ENCODE measurements at places on chromosomes 12 and 14.

- DNase-seq = no peak
These were observed 81.6 kb downstream of the SPRING1 start for GRCh38 chr12:116656306-116656705.

DNA sequence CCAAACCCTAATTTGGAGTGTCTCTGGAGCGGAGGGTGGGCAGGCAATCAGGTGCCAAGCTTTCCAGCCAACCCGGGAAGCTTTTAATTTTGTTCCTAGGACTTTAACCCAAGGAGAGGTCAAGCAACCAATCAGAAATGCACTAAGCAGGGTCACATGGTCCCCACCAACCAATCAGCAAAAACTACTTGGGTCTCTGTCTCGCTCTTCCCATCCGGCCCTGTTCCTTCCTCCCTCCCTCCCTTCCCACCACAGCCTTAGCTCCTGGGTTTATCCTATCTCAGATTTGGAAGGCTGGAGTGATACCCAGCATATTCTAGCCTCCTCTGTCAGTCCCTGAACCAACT, 7.3 kb downstream of the HOXC5 start:
- DNase-seq = no peak

DNA sequence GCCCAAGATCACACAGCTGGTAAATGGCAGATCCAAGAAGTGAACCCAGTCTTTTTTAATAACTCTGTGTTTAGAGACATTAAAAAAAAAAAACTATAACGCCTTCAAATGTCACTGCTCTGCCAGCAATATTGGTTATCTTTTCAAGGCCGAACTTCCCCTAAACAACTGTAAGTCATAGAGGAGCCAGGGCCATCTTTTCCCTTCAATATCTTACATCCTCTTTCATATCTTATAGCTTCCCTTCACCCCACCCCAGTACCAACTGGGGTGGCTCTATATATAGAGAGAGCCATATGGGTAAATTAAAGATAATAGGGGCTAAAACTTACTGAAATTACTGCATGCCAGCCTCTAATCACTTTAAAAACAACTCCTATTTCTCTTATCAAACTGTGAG, 100.2 kb downstream of the STAB2 start:
- no peak for DNase-seq

DNA sequence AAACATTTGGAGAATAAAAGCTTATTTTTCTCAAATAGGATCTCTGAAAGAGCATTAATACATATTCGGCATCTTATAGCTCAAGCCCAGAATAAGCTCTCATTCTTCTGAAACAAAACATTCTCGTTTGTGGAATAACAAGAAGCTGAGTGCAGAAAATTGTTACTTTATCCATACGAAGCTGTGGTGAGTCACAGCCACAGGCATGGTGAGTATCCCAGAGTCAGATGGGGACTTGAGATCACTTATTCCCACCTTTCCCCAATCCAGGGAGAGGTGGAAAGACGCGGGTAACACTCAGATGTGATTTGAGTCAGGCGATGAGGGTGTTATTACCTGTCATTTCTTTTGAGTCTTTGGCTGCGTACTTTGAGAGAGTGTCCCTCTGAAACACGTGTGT, 214.6 kb upstream of the TMEM132C start:
- peak; percentile 30 for DNase-seq

DNA sequence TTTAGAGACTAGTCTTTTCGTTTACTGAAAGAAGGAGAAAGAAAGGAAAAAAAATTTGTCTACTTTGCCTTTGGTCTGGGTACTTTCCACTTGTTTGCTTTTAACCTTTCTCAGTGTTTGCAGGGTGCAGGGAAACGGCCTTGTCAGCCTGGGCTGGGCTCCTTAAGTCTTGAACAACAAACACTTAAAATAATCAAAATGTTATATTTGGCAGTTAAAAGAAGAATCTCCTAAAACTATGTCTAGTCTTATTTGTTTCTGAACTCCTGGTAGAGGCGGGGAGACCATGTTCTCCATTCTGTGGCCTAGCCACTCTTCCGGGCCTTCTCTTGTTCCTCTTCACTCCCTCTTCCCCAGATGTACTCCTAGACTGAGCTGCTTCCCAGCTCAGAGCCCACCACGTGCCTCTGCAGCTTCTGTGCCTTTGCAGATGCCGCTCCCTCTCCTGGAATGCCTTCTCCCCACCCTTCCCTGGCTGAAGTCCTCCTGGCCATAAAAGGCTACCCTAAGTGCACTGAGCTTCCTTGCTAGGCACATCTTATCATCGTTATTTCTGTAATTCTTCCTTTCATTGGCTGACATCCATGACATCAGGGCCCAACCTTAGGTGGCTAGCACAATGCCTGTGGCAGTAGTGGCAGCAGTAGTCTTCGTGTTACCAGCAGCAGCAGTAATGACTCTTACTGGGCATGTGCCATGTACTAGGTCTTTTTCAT, 432.9 kb downstream of the ZFP36L1 start:
- peak; percentile 48 for DNase-seq

- no peak for DNase-seq
These were observed 47.8 kb downstream of the TESPA1 start for GRCh38 chr12:54936736-54937135.

GRCh38 chr12:92574051-92574783, 128.6 kb upstream of the PLEKHG7 start:
- peak; percentile 37 for DNase-seq

- no peak for DNase-seq
These were observed 10.4 kb downstream of the AKAP5 start for GRCh38 chr14:64475585-64476273.

GRCh38 chr12:106867651-106868050, 88.1 kb upstream of the TMEM263 start:
- no peak for DNase-seq

DNA sequence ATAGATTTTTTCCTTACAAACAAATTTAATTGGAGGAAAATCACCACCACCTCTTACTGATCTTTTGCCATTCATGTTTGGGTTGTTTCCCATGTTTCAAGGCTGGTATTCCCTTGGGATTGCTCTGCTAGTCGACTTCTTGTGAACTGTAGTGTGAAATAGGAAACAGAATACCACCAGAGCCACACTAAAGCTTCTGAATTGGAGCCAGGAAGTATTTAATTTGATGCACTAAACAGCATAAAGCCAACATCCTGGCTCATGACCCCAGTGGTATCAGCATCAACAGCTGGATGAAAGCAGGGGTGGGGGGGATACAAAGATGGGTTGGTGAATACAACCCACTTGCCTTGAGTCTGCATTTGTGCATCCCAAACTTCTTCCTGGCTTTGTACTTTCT, 127.5 kb downstream of the TBC1D30 start:
- no peak for DNase-seq

GRCh38 chr14:61493239-61493638, 171.9 kb downstream of the PRKCH start:
- DNase-seq = peak; percentile 89

DNA sequence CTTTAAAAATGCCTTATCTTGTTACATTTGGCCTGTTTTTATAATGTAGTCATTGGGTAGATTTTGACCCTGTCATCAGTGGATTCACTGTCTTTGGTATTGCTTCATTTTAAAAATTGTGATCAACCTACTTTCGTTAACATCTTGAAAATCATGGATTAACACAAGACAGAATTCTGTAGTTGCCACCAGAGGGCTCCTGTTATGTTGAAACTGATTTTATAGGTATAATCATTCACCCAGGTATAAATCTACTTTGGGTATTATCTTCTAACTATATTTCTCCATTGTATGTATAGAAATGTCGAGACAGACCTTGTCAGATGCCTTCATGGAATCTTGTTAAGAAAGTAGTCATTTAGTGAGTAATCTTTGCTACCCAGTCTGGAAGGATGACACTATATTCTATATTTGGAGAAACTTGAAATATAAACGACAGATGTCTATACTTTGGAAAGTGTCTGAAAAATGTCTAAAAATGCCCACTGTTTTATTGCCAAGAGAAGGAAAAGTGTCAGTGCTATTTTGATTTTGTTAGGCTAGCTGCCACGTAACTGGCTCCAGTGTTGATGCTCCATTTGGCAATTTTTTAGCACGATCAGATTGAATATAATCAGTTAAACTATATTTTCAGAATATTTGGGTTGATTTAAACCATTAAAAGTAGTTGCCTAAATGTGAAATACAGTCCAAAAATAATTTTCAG, 129.4 kb downstream of the PELI2 start:
- DNase-seq = peak; percentile 33

DNA sequence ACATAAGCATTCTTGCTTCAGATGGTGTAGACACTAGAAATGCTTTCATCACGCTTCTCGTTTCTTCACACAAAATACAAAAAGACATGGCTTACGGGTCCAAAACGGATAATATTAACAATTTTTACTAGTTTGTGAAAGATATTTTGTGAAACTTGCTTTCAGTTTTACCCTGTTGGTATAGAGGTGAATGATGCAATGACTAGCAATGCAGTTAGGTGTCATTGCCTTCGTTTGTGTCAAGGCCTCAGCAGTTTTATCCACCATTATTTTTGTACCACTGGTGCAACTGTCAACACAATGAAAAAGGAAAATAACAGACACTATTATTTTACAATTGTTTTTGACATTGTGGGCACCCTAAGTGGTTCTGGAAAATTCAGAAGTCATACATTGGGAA, 323.0 kb downstream of the FLRT2 start:
- DNase-seq = no peak

GRCh38 chr12:262817-263216, at the start of gene SLC6A13:
TSS of gene SLC6A13 (minus strand) at chr12:262836. CDS start at chr12:260052, 2,784 bp downstream.
- DNase-seq = no peak

DNA sequence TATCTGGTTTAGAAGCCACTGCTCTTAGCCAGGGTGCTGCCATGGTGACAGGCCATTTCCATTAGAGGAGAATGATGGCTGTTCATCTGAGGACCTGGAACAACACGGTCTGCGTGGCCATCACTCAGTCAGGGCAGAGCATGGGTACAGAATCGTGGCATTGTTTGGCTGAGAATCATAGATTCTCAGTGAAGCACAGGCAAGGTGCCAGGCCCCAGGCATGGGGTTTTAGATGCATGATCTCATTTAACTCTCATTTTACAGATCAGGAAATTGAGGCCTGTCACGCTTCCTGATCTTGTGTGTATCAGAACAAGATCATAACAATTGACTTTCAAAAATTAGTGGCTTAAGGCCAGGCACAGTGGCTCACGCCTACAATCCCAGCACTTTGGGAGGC, 26.8 kb upstream of the IRF2BPL start:
- no peak for DNase-seq

GRCh38 chr12:77766224-77766623, 64.5 kb upstream of the NAV3 start:
- DNase-seq = no peak

DNA sequence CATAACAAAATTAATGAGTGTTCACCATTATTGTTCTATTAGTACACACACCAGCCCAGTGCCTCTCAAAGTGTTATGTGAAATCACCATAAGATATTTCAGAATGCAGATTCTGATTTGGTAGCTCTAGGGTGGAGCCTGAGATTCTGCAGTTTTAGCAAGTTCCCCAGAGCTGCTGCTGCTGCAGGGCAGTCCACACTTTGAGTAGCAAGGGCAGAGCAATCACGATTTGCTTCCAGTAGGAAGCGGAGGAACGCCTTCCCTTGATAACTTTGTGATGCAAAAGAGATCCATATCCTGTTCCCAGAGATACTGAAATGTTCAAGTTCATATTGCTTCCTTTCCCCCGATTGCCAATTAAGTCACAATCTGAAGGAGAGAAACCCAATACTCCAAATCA, 57.9 kb downstream of the SLC17A8 start:
- DNase-seq = no peak

DNA sequence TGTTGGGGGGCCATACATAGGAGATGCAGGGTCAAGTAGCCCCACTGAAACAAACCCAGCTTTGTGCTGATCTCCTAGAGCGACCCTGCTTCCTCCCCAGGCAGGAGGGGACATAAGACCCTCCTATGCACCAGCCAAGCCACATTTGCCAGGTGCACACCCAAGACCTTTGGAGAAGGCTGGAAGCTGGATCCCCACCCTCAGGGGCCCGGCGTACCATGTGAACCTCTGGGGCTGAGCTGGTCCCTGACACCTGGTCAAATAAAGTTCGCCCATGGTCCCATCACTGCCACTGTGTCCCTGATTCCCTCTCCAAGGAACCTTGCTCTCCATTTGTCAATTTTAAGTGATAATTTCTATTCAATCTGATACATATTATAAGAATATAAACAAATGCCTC, 162.1 kb upstream of the VASH1 start:
- DNase-seq = no peak

GRCh38 chr14:74599946-74600345, 12.1 kb downstream of the LTBP2 start:
- DNase-seq = no peak

GRCh38 chr14:76920331-76921087, 94.3 kb downstream of the LRRC74A start:
- no peak for DNase-seq

Data from astrocyte of the spinal cord (primary cell).